ENCODE measurements at places on chromosomes 3 and 15.

- DNase-seq, result peak; percentile 69
Measured at GRCh38 chr15:73972984-73973682, 19.0 kb downstream of the STOML1 start.

- DNase-seq, result no peak
Measured at GRCh38 chr3:77746048-77746447, 706.1 kb downstream of the ROBO2 start.

DNA sequence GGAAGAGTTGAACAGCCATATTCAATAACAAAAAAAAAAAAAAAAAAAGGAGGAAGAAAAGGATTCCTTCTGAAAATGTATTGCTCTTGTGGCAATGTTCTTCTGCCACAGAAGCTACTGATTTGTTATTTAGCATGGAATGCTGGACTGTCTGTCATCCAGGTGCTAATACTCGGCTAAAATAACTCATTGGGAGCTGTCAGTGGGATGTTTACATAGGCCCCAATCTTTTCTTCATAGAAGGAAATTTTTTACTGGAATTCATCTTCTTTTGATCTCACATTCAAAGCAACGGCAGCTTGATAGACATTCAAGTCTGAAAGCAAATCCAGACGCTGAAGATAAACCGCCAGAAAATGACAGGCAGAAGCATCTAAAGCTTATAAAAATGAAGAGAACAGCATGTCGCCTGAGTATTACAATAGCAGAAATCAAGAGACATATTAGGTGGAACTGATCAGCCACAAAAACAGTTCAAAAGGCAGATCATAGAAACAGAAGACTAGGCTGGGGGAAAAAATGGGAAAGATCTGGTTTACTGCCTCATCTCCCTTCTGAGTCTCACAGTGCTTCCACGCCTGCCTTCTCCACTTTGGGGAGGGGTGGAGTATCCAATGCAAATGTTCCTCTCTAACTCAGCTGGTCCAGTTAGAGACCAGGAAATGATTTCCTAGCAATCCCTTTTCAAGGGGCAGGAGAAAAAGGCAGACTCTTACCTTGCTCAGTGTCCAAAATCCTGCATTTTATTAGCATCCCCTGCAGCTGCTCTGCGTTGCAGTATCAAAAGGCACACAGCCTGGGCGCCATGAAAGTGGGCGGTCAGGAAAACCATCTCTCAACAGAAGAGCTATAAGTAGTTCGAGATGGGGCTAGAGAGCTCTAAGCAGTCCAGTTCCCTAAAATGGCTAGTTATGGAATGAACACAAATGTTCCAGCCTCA, 451.9 kb downstream of the FOXP1 start:
- no peak for DNase-seq

DNA sequence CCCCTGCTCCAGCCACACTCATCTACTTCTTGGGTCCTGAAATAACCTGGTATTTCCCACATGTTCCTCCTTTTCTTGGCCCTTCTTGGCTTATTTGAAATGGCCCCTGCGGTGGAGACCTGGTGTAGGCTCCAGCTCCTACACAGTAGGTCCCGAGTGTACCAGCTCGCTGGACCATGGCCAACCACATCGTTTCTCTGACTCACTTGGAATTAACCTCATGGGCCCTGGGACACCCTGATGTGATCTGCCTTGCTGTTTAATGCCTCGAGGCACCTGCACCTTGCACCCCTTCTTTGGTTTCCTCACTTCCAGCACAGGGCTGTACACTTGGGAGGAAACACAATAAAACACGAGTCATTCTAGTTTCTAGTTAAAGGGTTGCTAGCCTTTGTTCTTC, 60.3 kb downstream of the FEM1B start:
- DNase-seq, result peak; percentile 5

DNA sequence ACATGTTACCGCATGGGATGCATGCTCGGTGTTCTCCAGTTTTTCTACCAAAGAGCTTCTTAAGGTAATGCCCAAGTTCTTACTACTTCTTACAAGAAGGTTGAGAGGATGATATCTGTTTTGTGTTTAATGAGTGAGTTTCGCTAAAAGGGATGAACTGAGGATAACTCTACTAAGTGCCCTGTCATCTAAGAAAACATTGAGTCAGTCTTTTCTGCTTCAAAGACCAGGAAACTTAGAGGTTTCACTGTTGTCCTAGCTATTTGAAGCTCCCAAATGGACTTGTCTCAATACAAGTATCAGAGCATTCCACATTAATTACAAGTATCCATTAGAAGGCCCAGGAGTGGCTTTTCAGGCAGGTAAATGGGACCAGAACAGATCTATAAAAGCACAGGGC, 296.2 kb downstream of the KBTBD8 start:
- no peak for DNase-seq

GRCh38 chr3:65030847-65031463, 343.2 kb upstream of the ADAMTS9 start:
- DNase-seq, result no peak

GRCh38 chr3:193655831-193656433, 62.9 kb downstream of the OPA1 start:
- DNase-seq, result no peak

DNA sequence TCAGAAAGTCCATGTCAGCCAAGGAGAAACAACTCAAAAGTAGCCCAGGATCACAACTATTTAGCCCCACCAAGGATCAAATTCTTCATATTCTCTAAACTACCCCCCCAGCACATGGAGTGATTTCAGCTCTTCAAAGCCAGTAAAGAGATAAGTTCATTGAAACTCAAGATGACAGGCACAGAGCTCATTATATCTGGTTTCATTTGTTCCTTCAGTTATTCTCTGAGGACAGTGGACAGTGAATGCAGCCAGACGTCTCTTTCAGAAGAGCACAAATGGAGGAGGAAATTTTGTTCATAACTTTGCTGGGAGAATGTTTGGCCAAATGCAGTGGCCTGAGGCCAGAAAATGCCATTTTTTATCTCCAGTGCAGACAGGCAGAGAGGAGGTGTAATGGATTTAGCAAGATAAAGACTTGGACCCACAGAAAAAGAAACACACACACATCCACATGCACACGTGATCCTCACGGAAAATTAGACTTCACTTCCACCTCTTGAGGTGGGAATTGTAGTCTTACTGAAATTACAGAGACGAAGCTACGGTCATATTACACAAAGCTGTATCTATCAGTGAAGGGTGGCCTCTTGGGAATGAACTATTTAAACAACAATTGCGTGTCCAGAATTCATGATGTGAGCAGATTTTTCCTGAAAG, 64.6 kb downstream of the HES1 start:
- no peak for DNase-seq

DNA sequence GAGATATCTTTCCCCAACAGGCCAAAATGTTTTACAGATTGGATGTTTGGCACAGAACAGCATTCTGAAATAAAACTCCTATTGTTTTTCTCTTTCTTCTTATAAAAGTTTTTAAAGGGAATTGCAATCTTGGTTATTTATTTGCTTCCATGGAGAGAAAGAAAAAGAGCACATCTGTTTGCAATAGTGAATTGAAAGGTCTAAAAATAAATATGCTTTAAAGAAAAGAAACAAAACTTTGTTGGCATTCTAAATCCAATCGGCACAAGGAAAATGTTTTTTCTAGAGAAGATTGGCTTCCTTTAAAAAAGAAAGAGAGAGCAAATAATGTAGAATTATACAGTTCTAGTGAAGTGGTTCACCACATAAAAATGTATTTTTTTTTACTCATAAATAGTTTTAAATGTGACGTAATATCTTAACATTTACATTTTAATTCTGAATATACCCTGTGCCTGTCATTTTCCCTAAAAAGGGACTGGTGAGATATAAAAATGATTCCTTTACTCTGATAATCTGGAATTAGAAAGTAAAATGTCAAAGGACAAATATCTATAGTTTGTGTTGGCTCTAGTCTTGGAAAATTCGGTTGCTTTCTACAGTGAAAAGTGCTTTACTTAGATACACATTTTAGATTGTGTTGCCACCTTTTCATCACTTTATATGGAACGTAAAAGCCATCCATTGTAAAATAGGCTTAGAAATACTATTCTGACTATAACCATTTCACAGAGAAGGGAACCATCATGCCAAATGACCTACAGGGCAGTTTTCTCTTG, 257.4 kb upstream of the CBLB start:
- DNase-seq, result no peak

DNA sequence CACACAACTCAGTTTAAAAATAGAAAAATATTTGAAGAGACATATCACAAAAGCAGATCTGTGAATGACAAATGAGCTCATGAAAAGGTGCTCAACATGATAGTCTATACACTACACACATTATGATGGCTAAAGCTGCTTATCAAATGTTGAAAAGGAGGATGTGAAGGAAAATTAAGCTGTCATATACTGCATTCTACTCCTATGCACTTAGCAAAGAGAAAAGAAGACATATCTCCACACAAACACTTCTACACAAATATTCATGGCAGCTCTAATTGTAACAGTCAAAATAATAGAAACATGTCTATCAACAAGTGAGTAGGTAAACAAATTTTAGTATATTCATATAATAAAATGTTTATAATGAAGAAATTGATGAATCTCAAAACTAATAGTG, 540.5 kb downstream of the PLOD2 start:
- DNase-seq, result no peak

- no peak for DNase-seq
Measured at GRCh38 chr3:61192222-61192621, 59.0 kb downstream of the FHIT start.

- DNase-seq, result no peak
Measured at GRCh38 chr15:85649372-85649771, 145.4 kb downstream of the KLHL25 start.

DNA sequence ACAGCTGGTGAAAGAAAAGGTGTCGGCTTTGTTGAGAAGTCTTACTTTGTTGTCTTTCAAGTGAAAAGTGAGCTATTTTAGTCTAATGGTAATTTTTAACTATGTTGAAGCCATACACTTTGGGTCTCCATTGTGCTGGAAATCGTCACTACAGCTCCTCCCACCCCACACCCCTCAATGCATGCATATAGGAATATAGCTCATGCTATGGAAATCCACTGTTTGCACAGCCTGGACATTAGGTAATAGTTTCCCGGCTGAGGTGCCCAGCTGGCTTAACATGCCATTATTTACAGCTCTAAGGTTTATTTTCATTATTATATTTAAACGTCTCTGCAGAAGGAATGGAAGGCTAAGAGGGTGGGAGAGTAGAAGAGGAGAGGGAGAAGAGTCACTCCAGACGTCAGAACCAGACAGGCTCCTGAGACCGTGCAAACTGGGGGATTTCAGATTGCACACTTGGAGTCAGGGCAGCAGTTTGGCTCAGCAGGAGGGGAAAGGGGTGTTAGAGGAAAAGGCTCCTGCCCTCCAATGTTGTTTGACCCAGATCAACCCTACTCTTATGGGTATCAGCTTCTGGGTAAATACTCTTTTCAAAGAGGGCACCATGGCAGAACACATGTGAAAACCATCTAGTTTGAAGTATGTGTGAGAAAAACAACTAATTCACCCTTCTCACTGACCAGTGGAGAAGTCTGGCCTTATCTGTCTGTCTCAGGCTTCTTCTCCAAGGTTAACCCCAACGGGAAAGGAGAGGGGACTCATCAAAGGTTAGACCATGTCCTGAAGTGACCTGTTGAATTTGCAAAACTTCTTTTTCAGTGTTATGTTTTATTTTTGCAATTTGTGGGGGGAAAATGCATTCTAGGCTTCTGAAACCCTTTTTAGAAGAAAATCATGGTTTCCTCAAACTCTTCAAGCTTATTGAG, 218.7 kb upstream of the CTDSPL start:
- no peak for DNase-seq

- DNase-seq, result no peak
Measured at GRCh38 chr3:105233010-105233409, 133.7 kb upstream of the ALCAM start.

GRCh38 chr3:189419683-189420082, 211.5 kb upstream of the TP63 start:
- no peak for DNase-seq

DNA sequence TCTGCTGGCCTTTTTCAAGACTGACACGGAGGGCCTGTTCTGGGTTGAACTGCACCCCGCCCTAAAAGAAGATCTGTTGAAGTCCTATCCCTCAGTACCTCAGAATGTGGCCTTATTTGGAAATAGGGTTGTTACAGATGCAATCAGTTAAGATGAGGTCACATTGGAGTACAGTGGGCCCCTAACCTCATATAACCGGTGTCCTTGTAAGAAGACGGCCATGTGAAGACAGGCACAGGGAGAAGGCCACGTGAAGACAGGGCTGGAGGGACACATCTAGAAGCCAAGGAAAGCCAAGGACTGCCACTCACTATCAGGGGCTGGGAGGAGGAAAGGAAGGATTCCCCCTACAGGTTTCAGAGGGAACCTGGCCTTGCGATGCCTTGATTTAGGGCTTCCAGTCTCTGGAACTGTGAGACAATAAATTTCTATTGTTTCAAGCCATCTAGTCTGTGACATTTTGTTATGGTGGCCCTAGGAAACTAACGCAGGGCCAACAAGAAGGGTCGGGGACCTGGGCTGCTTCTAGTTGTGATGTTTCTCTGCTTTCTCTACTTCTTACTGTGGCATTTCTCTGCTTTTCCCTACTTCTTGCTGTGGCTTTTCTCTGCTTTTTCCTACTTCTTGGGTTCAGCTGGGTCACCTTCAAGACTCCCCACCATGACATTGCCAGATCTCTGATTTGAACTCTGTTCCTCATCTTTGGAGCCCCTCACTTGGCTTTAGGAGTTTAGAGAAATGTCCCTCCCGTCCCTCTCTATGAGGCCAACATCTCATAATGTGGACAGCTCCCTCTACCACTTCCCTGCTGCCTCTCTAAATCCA, 4.8 kb upstream of the CCDC174 start:
- DNase-seq, result no peak

DNA sequence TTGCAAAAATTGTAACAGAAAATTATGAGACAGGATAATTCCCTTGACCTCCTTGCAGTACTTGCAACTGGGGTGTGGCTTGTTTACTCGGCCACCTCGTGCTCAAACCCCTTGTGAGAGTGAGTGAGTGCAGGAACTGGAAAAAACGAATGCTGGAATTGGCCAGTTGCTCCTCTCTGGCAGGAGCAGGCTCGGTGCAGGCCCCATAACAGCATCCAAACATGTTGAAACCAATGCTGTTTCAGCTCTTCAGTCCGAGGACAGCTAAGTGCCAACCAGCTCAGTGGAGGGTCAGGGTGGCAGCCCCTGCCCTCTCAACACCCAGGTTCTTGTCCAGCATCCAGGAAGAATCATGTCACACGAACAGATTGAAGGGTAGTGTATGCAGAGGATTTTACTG, 36.9 kb downstream of the METTL6 start:
- no peak for DNase-seq

DNA sequence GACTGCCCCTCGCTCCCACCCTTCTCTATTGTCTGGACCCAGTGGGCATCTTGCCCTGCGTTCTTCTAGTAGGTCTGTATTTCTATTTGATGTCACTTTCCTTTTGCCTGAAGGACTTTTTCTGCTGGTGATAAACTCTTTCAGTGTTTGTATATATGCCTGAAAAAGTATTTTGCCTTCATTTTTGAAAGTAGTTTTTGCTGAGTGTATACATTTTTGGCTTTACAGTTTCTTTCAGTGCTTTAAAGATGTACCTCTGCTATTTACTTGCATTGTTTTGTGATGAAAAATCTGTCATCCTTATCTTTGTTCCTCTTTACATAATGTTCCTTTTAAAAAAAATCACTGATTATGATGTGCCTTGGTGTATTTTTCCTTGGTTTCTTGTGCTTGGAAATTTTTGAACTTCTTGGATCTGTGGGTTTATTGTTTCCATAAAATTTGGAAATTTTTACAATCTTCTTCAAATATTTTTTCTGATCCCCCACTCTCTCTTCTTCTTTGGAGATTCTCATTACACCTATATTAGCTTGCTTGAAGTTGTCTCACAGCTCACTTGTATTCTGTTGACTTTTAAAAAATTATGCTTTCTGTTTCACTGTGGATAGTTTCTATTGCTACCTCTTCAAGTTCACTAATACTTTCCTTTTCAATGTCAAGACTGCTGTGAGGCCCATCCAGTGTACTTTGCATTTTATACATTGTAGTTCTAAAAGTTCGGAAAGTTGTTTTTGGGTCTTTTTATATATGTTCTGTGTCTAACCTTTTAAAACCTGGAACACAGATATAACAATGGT, 67.8 kb downstream of the RGMA start:
- no peak for DNase-seq
